ENCODE measurements at places on chromosomes 13 and 19. TPM values are rescaled to one million over a fixed set of nuclear protein-coding genes. Genes with fewer than 3 reads are reported as not detected.
A peak's percentile ranks its signal among the peaks of the same experiment; 100 is the strongest.

- DNase-seq = no peak
These were observed 209.0 kb downstream of the VWA8 start for GRCh38 chr13:41751734-41752445.

- DNase-seq = no peak
These were observed 37.5 kb upstream of the SACS start for GRCh38 chr13:23470790-23471614.

DNA sequence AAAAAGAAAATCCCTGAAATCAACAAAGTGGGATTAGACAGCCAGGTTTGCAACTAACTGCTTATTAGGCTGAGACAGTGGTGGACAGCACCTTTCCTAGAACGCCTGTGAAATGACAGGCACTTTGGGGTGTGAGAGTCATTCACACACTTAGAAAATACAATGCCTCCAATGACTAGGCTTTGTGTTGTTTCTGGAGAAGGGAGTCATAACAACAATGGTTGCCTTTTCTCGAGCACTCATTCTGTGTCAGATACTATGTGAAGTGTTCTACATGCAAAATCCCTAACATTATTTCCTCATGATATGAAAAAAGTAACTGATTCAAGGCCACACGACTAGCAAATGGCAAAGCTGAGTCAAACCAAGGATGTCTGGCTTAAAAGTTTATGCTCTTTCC lies 41.2 kb downstream of the SACS start:
- no peak for DNase-seq

GRCh38 chr13:101552286-101552685 lies 99.8 kb downstream of the ITGBL1 start:
- no peak for DNase-seq

DNA sequence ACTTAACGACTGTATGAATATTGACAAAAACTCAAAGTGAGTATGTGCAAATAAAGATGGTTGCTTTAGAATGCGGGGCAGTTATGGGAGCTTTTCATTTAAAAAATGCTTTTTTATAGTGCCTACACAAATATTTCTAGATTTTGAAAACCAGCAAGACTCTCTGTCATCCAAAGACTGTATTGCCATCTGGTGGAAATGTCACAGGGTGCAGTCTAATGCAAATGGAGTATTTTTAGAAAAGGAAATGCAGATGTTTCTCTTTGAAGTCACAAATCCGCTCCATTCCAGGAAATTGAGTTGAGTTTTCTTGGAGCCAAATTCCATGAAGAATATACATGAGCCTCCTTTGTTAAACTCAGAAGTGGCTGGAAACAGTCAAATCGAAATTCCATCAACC lies 2.3 kb upstream of the C1QTNF9B start:
- DNase-seq = peak; percentile 79

DNA sequence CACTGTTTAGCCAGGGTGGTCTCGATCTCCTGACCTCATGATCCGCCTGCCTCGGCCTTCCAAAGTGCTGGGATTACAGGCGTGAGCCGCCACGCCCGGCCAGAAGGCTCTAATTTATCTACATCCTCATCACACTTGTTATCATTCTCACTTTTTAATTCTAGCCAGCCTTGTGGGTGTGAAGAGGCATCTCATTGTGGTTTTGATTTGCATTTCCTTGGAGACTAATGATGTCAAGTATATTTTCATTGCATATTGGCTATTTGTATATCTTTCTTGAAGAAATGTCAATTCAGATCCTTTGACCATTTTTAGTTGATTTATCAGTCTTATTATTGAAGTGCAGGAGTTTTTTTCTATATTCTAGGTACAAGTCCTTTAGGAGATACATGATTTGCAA lies 27.7 kb upstream of the HIF3A start:
- DNase-seq = no peak

- no peak for DNase-seq
These were observed 1459.5 kb upstream of the PCDH20 start for GRCh38 chr13:62875118-62875640.

DNA sequence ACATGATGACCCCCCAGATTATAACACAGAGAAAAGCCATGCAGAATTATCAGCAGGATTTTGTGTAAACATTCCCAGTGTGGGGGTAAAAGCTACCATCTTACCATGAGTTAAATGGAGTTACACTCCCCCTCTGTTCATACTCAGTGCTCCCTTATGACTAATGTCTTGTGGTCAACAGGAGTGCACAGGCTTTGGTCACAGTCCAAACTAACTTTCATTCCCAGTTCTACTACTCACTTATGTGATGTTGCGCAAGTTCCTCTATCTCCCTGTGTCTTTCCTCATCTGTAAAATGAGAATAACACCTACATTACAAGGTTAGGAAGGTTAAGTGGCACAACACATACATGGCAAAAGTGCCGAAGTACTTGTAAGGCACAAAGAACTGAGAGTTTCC lies 277.9 kb downstream of the RBM26 start:
- no peak for DNase-seq

DNA sequence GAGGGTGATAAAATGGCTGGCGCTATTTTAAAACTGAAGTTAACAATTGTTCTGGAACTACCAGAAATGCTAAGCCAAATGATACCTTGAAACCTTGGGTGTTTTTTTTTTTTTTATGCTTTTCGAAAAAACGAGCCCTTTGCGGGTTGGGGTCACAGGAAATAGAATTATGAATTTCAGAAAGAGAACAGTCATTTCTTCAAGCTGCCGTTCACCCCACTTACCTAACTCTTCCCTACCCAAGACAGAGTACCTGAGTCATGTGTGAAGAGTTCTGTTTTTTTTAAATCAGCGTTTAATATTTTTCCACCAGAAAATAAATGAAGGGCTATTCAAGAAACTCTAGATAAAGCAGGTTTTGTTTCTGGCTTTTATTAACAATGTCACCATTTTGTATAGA lies 35.3 kb downstream of the KLF2 start:
- no peak for DNase-seq

GRCh38 chr19:31391518-31391917 lies 42.3 kb upstream of the TSHZ3 start:
- DNase-seq = no peak

DNA sequence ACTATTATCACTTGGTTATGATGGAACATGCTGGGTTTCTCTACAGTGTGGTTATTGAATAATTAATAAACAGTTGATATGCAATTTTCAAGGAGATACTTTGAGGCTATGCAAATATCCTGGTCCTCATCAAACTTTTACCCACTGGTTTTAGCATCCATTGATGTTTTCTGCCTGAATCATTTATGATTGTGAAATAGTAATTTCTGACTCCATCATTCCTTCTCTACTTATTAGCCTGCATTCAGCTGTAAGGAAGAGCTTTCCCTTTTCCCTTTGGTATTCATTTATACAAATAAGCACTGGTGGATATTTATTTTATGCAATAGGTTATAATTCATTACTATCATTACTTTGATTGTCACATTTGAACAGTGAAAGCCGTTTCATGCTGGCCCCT lies 13.9 kb upstream of the DNAJC15 start:
- no peak for DNase-seq

DNA sequence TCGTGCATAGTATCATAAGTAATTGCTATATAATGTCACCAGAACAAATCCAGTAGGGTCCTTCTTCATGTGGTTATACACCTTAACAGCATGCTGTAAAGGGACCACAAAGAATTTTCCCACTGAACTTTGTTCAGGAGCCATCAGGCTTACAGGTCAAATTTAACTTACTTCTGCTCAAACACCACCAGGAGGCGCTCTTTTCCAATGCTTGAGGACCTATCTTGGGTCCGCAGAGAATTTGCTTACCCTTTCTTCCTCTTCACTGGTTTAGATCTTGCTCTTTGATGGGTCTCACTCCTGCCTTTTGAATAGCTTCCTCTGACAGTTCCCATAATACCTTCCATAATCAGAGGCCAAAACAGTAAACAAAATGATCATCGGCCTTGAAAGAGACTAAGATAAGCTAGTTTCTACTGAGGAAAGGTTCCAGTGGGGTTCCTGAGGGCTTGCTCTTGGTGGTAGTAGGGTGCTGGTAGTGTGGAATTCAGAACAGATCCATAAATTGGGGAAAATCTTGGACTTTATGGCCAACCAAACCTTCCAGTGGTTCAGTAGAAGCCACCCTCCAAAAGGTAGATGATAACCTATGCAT lies 37.4 kb downstream of the SCGB2B2 start:
- peak; percentile 61 for DNase-seq

DNA sequence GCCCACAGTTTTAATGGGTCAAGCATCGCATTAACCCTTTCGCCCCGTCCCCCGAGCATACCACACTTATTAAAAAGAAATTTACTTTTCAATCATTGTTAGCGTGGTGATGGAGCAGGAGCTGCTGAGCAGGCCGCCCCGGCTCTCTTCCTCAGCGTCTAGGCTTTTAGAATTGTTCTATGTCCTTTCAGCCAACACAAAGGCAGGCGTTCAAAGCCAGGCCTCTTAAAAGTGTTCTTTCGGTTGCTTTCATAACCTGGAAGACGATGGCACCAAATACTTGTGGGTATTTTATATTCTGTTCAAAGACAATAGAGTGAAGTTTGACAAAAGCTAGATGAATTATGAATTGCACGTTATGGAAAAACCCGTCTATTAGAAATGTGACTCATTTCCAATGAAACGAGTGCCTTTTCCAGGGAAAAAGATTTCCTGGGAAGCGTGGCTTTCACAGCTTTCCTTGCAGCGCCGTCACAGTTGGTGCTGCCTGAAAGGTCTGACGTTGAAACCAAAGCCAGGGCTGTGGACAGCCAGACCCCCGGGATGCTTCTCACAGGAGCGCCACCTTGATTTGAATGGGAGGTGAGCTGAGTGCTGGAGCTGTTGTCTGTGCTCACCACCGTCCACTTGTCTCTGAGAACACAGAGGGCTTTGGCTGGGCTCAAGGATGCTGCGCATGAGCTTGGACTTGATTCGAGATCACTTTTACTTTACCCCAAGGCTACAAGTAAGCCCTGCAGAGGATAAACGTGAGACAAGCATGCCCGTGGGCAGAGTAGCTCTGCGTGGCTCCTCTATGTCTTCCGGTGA lies 78.8 kb downstream of the SOX1 start:
- peak; percentile 75 for DNase-seq

DNA sequence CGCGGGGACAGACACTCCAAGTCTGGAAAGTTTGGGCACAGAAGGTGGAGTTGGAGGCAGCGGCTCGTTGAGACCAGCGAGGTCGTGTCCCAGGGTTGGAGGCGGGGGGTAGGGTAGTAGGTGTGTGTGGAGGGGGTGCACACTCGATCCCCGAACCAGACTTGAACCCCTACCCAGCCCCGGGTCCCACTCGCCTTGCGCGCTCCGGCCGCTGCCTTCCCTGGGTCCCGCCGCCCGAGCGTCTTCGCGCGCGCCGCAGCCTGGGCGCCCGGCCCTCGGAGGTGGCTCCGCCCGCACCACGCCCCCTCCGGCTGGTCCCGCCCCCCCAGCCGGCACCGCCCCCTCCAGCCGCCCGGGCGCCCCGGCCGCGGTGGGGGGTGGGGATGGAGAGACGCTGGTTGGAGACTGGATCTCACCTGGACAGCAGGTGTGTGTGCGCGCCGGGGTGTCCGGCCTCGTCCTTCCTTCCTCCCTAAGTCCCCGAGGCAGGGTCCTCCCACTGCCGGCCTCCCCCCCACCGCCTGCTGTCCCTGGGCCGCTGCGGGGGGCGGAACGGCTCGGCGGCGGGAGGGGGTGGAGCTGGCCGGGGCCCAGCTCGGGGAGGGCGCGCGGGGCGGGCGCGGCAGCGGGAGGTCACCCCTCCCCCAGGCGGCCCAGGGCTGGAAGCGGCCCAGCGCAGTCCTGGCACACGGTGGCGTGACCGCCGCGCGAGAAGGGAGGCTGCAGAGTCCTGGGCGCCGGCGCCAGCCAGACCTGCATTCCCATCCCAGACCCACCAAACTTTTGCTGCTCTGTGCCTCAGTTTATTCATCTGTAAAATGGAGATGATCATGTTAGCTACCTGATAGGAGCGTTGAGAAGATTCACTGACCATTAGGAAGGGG lies at the start of gene KANK2:
Gene KANK2 (minus strand): TSS at position 255 of the 884 bp plus-strand sequence. CDS start 3,034 bp downstream, outside the sequence.
- peak; percentile 86 for DNase-seq

- DNase-seq = peak; percentile 19
These were observed 1.0 kb downstream of the MBOAT7 start for GRCh38 chr19:54188215-54188871.

GRCh38 chr13:73687087-73687486 lies 447.1 kb downstream of the KLF12 start:
- no peak for DNase-seq

- no peak for DNase-seq
These were observed 66.8 kb upstream of the MCF2L start for GRCh38 chr13:112902101-112902651.

- DNase-seq = no peak
These were observed 19.0 kb downstream of the EPS8L1 start for GRCh38 chr19:55094456-55095259.

GRCh38 chr13:112968380-112968909 lies 569 bp upstream of the MCF2L start:
- DNase-seq = peak; percentile 67

DNA sequence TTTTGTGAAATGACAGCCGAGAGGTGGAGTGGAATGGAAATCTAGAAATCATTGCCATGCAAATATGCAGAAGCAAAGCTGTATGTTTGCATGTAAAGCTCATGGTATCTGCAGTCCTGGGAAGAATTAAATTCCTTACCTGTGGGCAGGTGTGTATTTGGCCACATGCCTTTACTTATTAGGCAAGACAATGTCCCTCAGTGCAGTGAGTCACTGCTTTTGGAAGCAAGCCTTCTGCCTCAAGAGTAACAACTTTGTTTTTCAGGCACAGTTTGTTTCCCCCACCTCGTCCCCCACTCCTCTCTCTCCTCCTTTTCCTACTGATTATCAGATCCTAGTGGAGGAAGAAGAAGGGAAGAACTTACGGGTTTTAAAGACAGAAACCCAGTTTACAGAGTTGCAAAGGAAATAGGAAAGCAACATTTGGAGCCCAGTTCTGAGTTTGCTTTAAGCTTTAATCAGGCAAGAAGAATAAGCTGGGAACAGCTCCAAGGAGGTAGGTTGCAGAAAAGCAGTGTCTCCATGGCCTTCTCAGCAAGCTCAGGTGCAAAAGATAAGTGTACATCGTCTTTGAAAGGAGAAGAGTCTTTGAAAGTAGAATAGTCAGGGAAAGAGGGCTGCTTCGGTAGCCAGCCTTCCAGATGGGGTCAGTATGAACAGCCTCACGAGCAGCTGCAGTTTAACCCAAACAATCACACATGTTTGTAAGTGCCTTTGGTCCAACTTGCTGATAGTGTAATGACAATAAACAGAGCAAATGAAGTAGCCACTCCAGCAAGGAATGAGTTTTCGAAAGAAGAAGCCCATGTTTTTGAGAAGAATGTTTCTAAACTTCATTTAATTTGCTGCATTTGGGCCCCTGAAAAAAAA lies 190.1 kb downstream of the KLF5 start:
- DNase-seq = no peak

GRCh38 chr13:93535251-93535650 lies 308.6 kb downstream of the GPC6 start:
- DNase-seq = no peak

GRCh38 chr13:104270731-104271130 lies 1204.5 kb upstream of the SLC10A2 start:
- no peak for DNase-seq

CYP4F12 gene
- 0.73 TPM for polyA plus RNA-seq

ATP8A2 gene
- 24.9 TPM for polyA plus RNA-seq

HSH2D gene
- 0.17 TPM for polyA plus RNA-seq

KIR2DL3 gene
- polyA plus RNA-seq = not detected

ZNF256 gene
- 2.6 TPM for polyA plus RNA-seq

ZNF135 gene
- 8.5 TPM for polyA plus RNA-seq

CGB2 gene
- polyA plus RNA-seq = not detected

CBARP gene
- polyA plus RNA-seq = 11.2 TPM

ICAM5 gene
- polyA plus RNA-seq = 6.4 TPM

FOXO1 gene
- 5.3 TPM for polyA plus RNA-seq

PLK5 gene
- 1.1 TPM for polyA plus RNA-seq

YJEFN3 gene
- 18.9 TPM for polyA plus RNA-seq

ERICH6B gene
- polyA plus RNA-seq = not detected

IGFL1 gene
- not detected for polyA plus RNA-seq

SMIM44 gene
- polyA plus RNA-seq = not detected

NCR1 gene
- not detected for polyA plus RNA-seq

ZNF229 gene
- 2.4 TPM for polyA plus RNA-seq

PLPP2 gene
- 90.8 TPM for polyA plus RNA-seq

SGCG gene
- polyA plus RNA-seq = not detected

Data from brain (organoid and tissue), 16 donors.